ENCODE measurements at places on chromosomes 16 and 17. TPM values are rescaled to one million over a fixed set of nuclear protein-coding genes. Genes with fewer than 3 reads are reported as not detected.

- peaks cover 18% of the 10 kb centered on the region for H3K36me3 ChIP-seq
- no peaks in the 10 kb centered on the region for H3K27me3 ChIP-seq
- peak overlapping the region; percentile 46 for H3K27ac ChIP-seq
- H3K4me1 ChIP-seq, result peaks cover 17% of the 10 kb centered on the region
Measured at GRCh38 chr16:19718624-19718965, 524 bp downstream of the IQCK start.

DNA sequence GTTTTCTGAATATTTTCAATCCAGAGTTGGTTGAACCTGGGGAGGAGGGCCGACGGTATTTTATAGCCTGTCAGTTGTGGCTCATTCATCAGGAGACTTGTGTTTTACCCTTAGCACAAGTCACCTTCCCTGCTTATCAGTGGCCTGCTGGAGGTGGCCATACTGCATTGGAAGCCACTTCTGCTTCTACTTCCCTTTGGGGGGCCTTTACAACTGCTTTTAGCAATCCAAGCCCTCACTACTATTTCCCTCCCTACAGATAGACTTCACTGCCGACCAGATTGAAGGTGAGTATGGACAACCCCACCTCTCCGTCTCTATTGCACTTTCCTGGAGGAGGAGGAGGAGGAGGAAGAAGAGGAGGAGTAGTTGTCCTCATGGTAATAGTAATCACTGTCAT is 4.4 kb downstream of the MYL4 start:
- H3K27me3 ChIP-seq, result peaks cover 33% of the 10 kb centered on the region
- DNase-seq, result no peak
- peaks cover 9% of the 10 kb centered on the region for H3K4me1 ChIP-seq
- H3K4me3 ChIP-seq, result no peak overlapping the region

DNA sequence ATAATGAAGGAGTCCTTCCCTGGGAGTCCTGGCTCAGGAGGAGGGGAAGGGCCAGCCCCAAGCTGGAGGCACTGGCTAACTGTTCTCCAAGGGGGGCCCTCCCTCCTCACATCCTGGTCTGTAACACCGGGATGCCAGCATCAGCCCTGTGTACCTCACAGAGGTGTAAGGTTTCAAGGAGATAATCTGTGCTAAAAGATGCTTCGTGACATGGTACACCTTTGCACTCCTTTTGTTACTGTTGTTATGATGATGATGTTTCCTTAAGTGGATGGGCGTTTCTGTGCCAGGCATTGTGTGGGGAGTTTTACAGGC is 236.7 kb upstream of the TNRC6C start:
- no peak overlapping the region for H3K4me3 ChIP-seq
- peaks cover 16% of the 10 kb centered on the region for H3K27me3 ChIP-seq
- no peak overlapping the region for H3K27ac ChIP-seq
- DNase-seq, result peak; percentile 39
- H3K36me3 ChIP-seq, result no peaks in the 10 kb centered on the region
- no peaks in the 10 kb centered on the region for H3K4me1 ChIP-seq

DNA sequence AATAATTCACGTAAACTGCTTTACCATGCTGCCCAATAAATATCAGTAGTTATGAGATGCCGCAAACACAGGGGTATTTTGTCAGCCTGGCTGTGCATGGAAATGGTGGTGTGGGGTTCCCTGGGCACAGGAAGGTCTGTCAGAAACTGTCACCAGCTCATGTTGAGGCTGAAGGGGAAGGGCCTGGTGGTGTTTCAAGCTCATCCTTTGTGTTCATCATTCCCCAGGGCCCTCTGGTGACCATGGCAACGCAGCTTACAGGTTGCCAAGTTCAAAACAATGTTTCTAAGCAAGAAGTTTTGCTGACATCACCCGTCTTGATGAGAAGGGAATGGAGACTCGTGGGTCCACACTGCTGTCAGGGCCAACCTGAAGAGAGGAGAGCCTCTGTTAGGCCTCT is 348.9 kb upstream of the C16orf82 start:
- no peaks in the 10 kb centered on the region for H3K27me3 ChIP-seq
- no peak for DNase-seq

GRCh38 chr16:2002406-2003230 is 7.0 kb downstream of the ZNF598 start:
- no peaks in the 10 kb centered on the region for H3K27me3 ChIP-seq
- H3K36me3 ChIP-seq, result peaks cover 28% of the 10 kb centered on the region
- no peak overlapping the region for H3K27ac ChIP-seq
- peaks cover 20% of the 10 kb centered on the region for H3K4me1 ChIP-seq
- H3K4me3 ChIP-seq, result no peak overlapping the region

DNA sequence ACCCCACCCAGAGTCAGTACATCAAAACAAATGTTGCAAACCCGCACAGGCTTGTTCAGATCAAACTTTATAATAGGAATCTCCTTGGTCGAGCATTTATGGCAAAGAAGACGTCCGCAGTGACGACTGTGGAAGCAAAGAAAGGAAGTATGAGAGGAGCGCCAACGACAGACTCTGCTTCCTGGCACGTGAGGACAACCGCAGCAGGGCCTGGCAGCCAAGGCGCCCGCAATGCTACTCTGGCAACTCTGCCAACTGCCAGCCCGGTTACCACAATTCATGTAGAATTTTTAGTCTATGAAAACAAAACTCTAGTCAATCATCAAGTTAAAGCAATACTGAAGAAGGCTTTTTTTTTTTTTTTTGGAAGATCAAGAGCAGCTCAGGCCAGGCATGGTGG is 24.8 kb downstream of the CYB5D2 start:
- H3K4me1 ChIP-seq, result no peaks in the 10 kb centered on the region
- no peak overlapping the region for H3K27ac ChIP-seq
- peaks cover 55% of the 10 kb centered on the region for H3K36me3 ChIP-seq
- no peaks in the 10 kb centered on the region for H3K27me3 ChIP-seq

GRCh38 chr17:17669580-17670235 is 11.6 kb upstream of the RAI1 start:
- no peaks in the 10 kb centered on the region for H3K36me3 ChIP-seq
- H3K27ac ChIP-seq, result no peak overlapping the region
- H3K4me1 ChIP-seq, result peaks cover 17% of the 10 kb centered on the region

- H3K4me3 ChIP-seq, result no peak overlapping the region
- peaks cover 28% of the 10 kb centered on the region for H3K36me3 ChIP-seq
- no peaks in the 10 kb centered on the region for H3K27me3 ChIP-seq
- H3K27ac ChIP-seq, result peak overlapping the region; percentile 64
- H3K4me1 ChIP-seq, result peaks cover 41% of the 10 kb centered on the region
- no peak for DNase-seq
Measured at GRCh38 chr17:35116845-35117244, 2.8 kb downstream of the RAD51D start.

- no peak overlapping the region for H3K27ac ChIP-seq
- no peaks in the 10 kb centered on the region for H3K36me3 ChIP-seq
- H3K4me1 ChIP-seq, result no peaks in the 10 kb centered on the region
- H3K27me3 ChIP-seq, result no peaks in the 10 kb centered on the region
- H3K4me3 ChIP-seq, result no peak overlapping the region
Measured at GRCh38 chr16:16797239-16797638, 418.3 kb downstream of the NPIPA7 start.

- H3K36me3 ChIP-seq, result peaks cover 29% of the 10 kb centered on the region
- no peak for DNase-seq
- H3K27me3 ChIP-seq, result peaks cover 2% of the 10 kb centered on the region
- H3K4me1 ChIP-seq, result no peaks in the 10 kb centered on the region
- no peak overlapping the region for H3K27ac ChIP-seq
- no peak overlapping the region for H3K4me3 ChIP-seq
Measured at GRCh38 chr16:15866451-15866850, 9.6 kb upstream of the MYH11 start.

DNA sequence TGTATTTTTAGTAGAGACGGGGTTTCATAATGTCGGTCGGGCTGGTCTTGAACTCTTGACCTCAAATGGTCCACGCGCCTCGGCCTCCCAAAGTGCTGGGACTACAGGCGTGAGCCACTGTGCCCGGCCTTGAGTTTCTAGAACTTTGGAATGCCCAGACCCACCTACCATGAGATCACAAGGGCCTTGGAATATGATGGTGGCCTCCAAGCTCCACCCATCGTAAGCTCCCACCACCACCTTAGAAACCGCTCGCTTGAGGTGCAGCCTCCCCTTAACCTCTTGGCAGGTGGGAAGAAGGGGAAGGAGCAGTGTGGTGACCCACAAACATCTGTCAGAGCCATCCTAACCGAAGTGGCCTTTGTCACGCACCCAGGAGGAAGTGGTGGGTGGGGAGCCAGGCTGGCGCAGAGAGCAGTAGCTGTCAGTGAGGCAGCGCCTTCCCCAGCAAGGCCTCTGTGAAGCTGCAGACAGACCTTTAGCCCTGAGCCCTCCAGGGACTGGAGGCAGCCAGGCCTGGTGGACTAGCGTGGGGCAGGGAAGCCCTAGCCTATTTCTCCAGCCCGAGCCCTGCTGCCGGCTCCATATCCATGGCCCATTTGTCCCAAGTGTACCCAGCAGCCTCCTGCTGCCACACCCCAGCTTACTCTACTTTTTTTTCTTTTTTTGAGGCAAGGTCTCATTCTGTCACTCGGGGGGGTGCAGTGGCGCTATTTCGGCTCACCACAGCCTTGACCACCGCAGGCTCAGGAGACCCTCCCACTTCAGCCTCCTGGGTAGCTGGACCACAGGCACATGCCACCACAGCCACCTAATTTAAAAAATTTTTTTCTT is 13.1 kb upstream of the SEPHS2 start:
- peak overlapping the region; percentile 95 for H3K27ac ChIP-seq
- peak; percentile 96 for DNase-seq
- H3K36me3 ChIP-seq, result peaks cover 2% of the 10 kb centered on the region

- no peaks in the 10 kb centered on the region for H3K36me3 ChIP-seq
- peaks cover 17% of the 10 kb centered on the region for H3K27me3 ChIP-seq
- H3K27ac ChIP-seq, result no peak overlapping the region
- no peaks in the 10 kb centered on the region for H3K4me1 ChIP-seq
- peak; percentile 71 for DNase-seq
Measured at GRCh38 chr17:33038740-33039139, 47.1 kb downstream of the SPACA3 start.

- H3K27me3 ChIP-seq, result no peaks in the 10 kb centered on the region
- H3K27ac ChIP-seq, result no peak overlapping the region
- peaks cover 48% of the 10 kb centered on the region for H3K4me1 ChIP-seq
- DNase-seq, result no peak
- H3K36me3 ChIP-seq, result peaks cover 40% of the 10 kb centered on the region
Measured at GRCh38 chr16:10932959-10933710, 9.1 kb downstream of the DEXI start.

- peaks cover 16% of the 10 kb centered on the region for H3K4me1 ChIP-seq
- H3K36me3 ChIP-seq, result peaks cover 44% of the 10 kb centered on the region
- no peaks in the 10 kb centered on the region for H3K27me3 ChIP-seq
- H3K27ac ChIP-seq, result peak overlapping the region; percentile 34
Measured at GRCh38 chr17:47615766-47616424, 33.8 kb upstream of the KPNB1 start.

DNA sequence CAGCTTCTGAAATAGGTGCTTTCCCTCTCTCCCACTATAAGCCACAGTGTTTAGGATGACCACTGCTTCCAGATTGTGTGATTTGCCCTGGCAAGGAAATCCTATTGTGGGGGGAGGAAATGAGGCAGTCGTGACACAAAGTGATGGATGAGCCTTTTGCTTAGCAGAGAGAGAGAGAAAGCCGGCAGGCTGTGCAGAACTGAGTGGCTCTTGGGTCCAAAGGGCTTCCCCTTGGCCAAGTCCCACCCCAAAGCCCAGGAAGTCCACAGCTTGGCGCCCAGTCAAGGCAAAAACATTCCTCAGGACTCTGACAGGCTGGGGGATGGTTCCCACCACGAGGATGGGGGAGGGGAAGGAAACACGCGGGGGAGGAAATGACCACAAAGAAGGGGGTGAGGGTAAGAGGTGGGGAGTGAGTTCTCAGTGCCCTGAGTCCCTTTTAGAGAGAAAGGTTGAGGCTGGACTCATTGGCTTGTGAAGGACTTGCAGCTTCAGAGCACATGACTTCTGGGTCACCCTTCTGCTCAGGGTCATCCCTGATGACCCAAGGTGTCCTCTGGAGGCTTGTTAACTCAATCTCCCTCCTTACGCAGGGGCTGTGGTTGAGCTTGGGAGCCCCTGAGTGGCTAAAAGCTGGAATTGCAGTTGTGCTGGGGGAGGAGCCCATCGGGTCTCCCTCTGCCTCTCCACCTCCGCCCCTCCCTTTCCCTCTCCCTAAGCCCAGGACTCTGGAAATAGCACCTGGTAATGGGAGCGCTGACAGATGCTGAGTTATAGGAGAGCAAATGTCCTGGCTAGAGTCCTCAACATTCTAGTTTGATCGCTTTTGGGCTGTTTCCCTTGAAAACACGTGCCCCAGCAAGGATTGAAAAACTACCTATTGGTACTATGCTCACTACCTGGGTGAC is 10.3 kb upstream of the MSL1 start:
- H3K27me3 ChIP-seq, result no peaks in the 10 kb centered on the region
- DNase-seq, result peak; percentile 91
- H3K36me3 ChIP-seq, result no peaks in the 10 kb centered on the region
- H3K4me3 ChIP-seq, result peak overlapping the region; percentile 65
- peak overlapping the region; percentile 81 for H3K27ac ChIP-seq
- H3K4me1 ChIP-seq, result peaks cover 63% of the 10 kb centered on the region

GRCh38 chr16:6160871-6161270 is 1063.3 kb upstream of the EEF2KMT start:
- H3K4me1 ChIP-seq, result no peaks in the 10 kb centered on the region
- H3K27ac ChIP-seq, result no peak overlapping the region
- H3K4me3 ChIP-seq, result no peak overlapping the region
- no peaks in the 10 kb centered on the region for H3K27me3 ChIP-seq
- DNase-seq, result no peak
- H3K36me3 ChIP-seq, result no peaks in the 10 kb centered on the region

DNA sequence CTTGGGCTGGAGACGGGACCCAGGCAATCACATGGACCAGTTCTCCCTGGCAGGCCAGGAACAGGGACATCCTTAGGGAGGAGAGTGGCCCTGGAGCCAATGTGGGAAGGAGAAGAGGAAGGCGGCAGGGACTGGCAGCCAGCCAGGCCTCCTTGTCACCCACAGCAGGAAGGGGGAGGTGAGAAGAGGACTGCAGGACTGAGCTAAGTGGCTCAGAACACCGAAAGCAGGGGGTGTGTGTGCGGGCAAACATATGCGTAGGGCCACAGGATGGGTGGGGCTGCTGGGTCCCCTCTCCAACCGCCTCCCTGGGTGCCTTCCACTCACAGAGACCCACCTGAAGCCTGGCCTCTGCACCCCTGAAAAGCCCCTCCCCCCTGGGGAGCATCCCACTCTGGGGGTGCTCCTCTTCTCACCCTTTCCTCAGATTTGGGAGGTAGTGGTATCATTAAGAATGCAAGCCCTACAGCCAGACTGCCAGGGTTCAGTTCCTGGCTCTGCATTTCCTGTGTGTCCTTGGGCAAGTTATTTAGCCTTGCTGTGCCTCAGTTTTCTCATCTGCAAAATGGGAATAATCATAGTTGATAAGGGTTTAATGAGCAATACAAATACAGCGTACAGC is 8.1 kb downstream of the PNMT start:
- peaks cover 19% of the 10 kb centered on the region for H3K36me3 ChIP-seq
- peak overlapping the region; percentile 56 for H3K4me3 ChIP-seq
- peaks cover 52% of the 10 kb centered on the region for H3K4me1 ChIP-seq
- peak overlapping the region; percentile 83 for H3K27ac ChIP-seq

- no peak overlapping the region for H3K4me3 ChIP-seq
- peaks cover 9% of the 10 kb centered on the region for H3K4me1 ChIP-seq
- DNase-seq, result no peak
- no peak overlapping the region for H3K27ac ChIP-seq
- H3K36me3 ChIP-seq, result no peaks in the 10 kb centered on the region
Measured at GRCh38 chr16:19136549-19137196, 22.9 kb downstream of the ITPRIPL2 start.

Gene SOST
- not detected for total RNA-seq

Gene PGS1
- 67.8 TPM for total RNA-seq

Gene CFAP97D1
- total RNA-seq, result not detected

Gene SYT17
- total RNA-seq, result 1.9 TPM

Gene KAT8
- total RNA-seq, result 63.3 TPM

Gene KRT31
- total RNA-seq, result not detected

Gene EVI2B
- total RNA-seq, result 18.7 TPM

Gene KRT36
- not detected for total RNA-seq

Gene UMOD
- not detected for total RNA-seq

Gene PPY
- total RNA-seq, result not detected

Gene CRHR1
- total RNA-seq, result not detected

Gene PLEKHG4
- total RNA-seq, result 43.8 TPM

Gene KRT17
- total RNA-seq, result not detected
